ENCODE measurements at places on chromosomes 7 and 10.

- DNase-seq: no peak
Observed at GRCh38 chr7:146262527-146262926, 145.9 kb downstream of the CNTNAP2 start.

DNA sequence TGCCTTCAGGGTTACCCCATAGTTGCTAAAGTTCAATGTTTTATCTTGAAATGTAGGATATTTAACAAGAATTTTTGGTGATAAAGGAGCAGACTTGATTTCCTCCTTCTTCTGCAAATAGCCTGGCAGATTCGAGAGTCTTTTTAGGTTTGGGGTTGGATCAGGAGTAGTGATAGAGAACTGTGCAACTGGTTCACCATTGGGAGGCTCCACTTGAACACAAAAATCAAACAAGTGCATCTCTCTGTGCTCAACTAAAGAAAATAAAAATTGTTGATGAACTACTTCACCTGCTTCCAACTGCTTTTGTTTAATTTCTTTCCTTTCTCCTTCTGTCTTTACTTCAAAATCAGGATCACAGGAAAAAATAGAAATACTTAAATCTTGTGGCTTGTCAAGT, 58.5 kb downstream of the MACC1 start:
- DNase-seq: no peak

DNA sequence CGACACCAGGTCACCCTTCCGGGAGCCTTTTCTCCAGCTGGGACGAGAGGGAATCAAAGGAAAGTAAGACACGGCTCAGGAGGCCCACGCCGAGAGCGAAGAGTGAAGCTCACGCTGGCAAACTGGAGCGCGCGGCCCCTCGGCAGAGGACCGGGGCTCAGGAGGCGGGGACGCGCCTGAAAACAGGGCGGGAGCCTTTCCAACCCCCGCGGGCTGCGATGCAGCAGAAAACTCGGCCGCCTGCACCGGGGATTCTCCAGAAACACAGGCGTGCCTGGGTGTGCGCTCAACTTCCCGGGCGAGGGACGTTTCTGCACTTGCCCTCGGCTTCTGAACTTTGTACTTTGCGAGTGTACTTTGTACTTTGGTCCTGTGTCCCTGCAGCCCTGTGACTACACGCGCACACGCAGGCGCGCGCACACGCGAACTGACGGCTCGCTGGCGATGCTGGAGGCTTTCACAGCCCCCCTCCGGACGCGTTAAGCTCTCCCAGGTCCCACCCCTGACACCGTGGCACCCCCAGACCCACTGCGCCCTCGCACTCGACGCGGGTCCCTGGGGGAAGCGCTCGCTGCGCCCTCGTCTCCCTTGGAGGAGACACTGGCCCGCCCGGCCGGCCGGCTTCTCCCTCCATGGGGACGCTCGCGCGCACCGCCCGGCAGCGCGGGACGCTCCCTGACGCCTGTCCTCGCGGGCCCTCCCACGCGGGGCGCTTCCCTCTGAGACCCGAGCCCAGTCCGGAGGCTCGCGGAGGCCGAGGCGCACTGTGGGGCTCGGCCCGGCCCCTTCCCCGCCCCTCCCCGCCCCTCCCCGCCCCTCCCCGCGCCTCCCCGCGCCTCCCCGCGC, 588 bp upstream of the PAOX start:
- DNase-seq: no peak

DNA sequence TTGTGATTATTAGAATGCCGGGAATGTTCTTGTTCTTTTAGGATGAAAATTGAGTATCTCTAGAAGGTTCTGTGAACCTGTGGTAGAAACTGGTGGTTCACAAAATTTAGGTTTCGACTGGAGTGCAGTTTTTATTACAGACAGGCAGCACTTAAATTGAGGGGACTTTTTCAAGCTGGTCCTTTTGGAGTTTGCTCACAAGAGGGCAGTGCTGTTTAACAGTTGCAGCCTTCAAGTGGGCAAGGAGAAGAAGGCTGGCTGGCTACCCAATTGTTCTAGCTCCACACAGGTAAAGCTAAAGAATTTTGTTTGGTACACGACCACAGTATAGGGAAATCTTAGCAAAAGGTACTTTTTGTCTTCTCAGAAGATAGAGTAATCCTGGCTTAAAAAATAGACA, 233.6 kb downstream of the SNX13 start:
- no peak for DNase-seq

- no peak for DNase-seq
Observed at GRCh38 chr7:108589199-108589598, 19.5 kb downstream of the DNAJB9 start.

DNA sequence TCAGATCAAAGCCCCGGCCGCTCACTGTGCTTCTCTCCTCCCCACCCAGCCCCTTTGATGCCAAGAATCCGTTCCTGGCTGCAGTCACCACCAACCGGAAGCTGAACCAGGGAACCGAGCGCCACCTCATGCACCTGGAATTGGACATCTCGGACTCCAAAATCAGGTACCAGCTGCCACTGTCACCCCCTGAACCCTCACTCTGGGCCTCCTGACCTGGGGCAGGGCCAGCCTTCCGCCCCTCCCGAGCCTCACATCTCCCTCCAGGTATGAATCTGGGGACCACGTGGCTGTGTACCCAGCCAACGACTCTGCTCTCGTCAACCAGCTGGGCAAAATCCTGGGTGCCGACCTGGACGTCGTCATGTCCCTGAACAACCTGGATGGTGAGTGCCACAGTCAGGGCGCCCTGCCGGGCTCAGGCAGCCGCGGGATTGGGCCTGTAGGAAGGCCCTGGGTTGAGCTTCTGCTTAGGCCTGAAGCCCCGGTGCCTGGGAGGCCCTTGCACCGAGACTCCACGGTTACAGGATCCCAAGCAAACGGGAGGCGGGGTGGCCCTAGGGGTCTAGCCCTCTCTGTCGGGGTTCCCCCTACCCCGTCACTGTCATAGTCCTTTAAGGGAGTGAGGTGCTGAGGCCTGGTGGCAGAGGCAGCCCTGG, 10.8 kb downstream of the TMEM120A start:
- no peak for DNase-seq

- DNase-seq: no peak
Observed at GRCh38 chr10:22911889-22912762, 15.7 kb upstream of the ARMC3 start.

- no peak for DNase-seq
Observed at GRCh38 chr10:11135709-11136108, 118.0 kb downstream of the CELF2 start.

DNA sequence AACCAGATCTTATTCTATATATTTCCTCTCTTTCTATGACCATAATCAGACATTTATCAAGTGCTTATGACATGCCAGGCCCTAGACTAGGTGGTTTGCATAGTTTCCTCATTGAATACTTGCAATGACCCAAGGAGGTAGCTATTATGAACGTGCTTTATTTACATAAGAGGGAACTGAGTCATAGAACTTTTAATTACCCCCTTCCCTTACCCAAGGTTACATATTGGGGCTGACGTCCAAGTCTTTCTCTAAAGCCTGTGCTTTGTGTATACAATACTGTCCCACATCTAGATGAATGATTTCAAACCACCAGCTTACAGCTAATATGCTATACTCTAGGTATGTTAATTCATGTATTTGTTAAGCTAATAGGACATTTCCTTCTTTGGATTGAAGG, 91.9 kb upstream of the NPY start:
- DNase-seq: no peak

- DNase-seq: no peak
Observed at GRCh38 chr7:5320802-5321396, 38.2 kb downstream of the SLC29A4 start.

- DNase-seq: no peak
Observed at GRCh38 chr7:81780914-81781693, 11.3 kb upstream of the HGF start.

GRCh38 chr7:24972991-24973390, 7.0 kb downstream of the OSBPL3 start:
- no peak for DNase-seq

- no peak for DNase-seq
Observed at GRCh38 chr10:69272624-69273023, 5.7 kb upstream of the HK1 start.

DNA sequence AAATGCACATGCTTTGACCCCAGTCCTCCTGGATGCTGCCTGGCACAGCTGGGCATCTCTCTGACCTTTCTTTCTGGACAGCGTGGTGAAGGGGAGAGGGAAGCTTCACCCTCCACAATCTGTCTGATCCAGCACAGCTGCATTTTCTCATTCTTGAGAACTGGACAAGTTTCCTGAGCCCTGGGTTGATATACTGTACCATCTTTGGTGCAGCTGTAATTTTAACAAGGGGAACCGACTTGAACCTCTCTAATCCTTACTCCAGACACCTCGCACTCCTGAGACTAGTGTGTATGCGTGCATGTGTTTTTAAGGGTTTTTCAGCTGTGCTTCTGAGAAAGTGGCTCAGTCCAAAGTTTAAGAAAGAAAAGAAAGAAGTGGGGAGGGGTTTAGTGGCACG, 655.7 kb downstream of the INHBA start:
- DNase-seq: no peak
